ENCODE measurements at places on chromosomes 5 and 9. TPM values are rescaled to one million over a fixed set of nuclear protein-coding genes. Genes with fewer than 3 reads are reported as not detected.

Gene IFNA13
- not detected for total RNA-seq

Gene DOCK8
- 1.9 TPM for total RNA-seq

Gene SLC6A19
- not detected for total RNA-seq

Gene PIP5KL1
- total RNA-seq: 2.7 TPM

Gene PIP5K1B
- total RNA-seq: not detected

Gene CKS2
- 148 TPM for total RNA-seq

Gene ELOVL7
- 0.45 TPM for total RNA-seq

Gene OR1J2
- not detected for total RNA-seq

Gene NR4A3
- 1.9 TPM for total RNA-seq

Gene ASB6
- 34.0 TPM for total RNA-seq

Gene HBEGF
- total RNA-seq: 21.3 TPM

Gene CEP120
- total RNA-seq: 18.3 TPM

Gene ACSL6
- total RNA-seq: 0.34 TPM

Gene LSM11
- total RNA-seq: 4.8 TPM

Gene PCDHGC3
- total RNA-seq: 62.5 TPM

Gene ACTBL2
- 0.56 TPM for total RNA-seq

Gene ELL2
- 26.1 TPM for total RNA-seq

Gene DNLZ
- 56.7 TPM for total RNA-seq

Gene WNT8A
- total RNA-seq: not detected

Gene PCDHB2
- 11.2 TPM for total RNA-seq

Gene STC2
- 31.2 TPM for total RNA-seq

Gene SMIM3
- 2.9 TPM for total RNA-seq

Gene LHX3
- total RNA-seq: not detected

Gene TMED9
- 92.8 TPM for total RNA-seq

Gene CHSY3
- total RNA-seq: 4.0 TPM

Gene PCDHGA2
- 1.0 TPM for total RNA-seq

Gene CYFIP2
- total RNA-seq: 14.2 TPM

Gene F2RL1
- total RNA-seq: 6.3 TPM

Gene TIMD4
- not detected for total RNA-seq

Gene PSAT1
- 290 TPM for total RNA-seq

Gene LCN6
- not detected for total RNA-seq

Gene GNE
- 46.4 TPM for total RNA-seq

Gene ADAMTSL2
- total RNA-seq: not detected

Gene LCN9
- not detected for total RNA-seq

Gene RNF38
- 5.7 TPM for total RNA-seq

Gene PCDHA6
- total RNA-seq: 11.5 TPM

Gene OTULINL
- 1.7 TPM for total RNA-seq

Gene SPINK4
- not detected for total RNA-seq

Gene DMAC1
- 31.4 TPM for total RNA-seq

Gene TSLP
- 0.60 TPM for total RNA-seq

Gene ARID3C
- 0.11 TPM for total RNA-seq

Gene ZNF622
- 66.6 TPM for total RNA-seq

Gene GPR107
- total RNA-seq: 14.8 TPM

Gene GFI1B
- not detected for total RNA-seq

Gene DHX29
- total RNA-seq: 22.7 TPM

Data from A375 (cell line).